Panc1 (cell line): ENCODE measurements at places on chromosomes 3 and 15. TPM values are rescaled to one million over a fixed set of nuclear protein-coding genes. Genes with fewer than 3 reads are reported as not detected.

- no peaks in the 10 kb centered on the region for H3K36me3 ChIP-seq
- no peak for DNase-seq
- H3K27me3 ChIP-seq: no peaks in the 10 kb centered on the region
- peak overlapping the region; percentile 70 for H3K27ac ChIP-seq
Observed at GRCh38 chr3:57943525-57944495, 64.4 kb upstream of the FLNB start.

DNA sequence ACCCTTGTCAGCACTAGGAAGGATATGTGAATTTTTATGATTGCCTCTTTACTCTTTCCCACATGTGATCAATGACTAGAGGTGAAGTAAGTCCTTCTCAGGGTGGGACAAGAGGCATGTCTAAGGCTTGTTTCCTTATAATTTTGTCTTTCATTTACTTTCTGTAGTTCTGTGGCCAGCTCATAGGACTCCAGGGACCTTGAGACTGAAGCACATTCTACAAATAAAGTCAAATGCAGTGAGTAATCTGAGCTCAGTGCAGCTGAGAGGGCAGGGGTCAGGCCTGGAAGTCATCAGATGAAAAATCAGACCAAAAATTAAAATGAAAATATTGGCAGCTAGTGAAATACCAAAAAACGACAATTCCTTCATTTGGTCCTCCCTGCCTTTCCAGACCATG is 424.7 kb upstream of the THBS1 start:
- H3K27ac ChIP-seq: no peak overlapping the region
- H3K36me3 ChIP-seq: no peaks in the 10 kb centered on the region
- no peak overlapping the region for H3K4me3 ChIP-seq
- no peaks in the 10 kb centered on the region for H3K27me3 ChIP-seq
- DNase-seq: no peak

- no peak for DNase-seq
- no peaks in the 10 kb centered on the region for H3K4me1 ChIP-seq
- no peak overlapping the region for H3K4me3 ChIP-seq
- H3K27me3 ChIP-seq: no peaks in the 10 kb centered on the region
Observed at GRCh38 chr3:47747558-47747957, 34.1 kb downstream of the SMARCC1 start.

- no peak overlapping the region for H3K27ac ChIP-seq
- DNase-seq: no peak
- no peaks in the 10 kb centered on the region for H3K36me3 ChIP-seq
- H3K4me3 ChIP-seq: no peak overlapping the region
Observed at GRCh38 chr15:61682891-61683735, 377.1 kb downstream of the VPS13C start.

Gene ZNF445
- total RNA-seq: 11.9 TPM

DNA sequence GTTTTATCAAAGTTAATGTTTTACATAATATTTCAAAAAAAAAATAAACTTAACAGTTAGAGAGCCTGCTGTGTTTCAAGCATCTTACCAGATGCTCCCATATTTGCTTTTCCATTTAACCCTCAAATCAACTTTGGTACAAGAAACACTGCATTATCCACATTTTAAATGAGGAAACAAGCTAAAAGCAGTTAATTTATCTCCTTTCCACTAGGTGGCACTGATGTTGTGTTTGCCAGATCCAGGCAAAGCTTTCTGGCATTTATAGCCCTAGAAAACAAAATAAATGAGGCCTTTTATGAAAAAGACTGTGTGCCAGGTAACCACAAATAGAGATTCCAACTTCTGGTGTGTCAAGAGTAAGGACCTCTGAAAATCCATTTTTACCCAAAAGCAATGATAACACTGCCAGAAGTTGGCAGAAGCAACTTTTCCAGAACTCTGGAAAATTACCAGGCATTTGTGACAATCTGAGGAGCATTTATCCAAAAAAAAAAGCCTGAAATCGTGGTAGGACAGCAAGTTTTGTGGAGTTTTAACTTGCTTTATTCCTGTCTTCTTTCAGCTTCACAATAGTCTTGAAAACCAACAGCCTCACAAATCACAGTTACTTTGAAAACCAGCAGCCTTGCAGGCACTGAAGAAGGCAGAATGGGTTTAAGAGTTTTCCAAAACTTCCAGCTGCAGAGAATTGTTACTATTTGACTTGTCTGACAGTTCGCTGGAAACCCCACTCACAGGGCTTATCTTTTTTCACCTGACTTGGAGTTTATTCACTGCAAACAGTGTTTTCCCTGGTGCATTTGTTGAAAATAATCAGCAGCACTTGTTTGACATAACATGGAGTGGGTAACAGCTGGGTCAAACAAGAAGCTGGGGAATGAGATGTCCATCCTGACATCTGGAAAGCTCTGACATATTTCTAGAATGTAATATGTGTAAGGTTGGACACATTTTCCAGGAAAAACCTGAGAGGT is 9.2 kb downstream of the FAM162A start:
- H3K27ac ChIP-seq: no peak overlapping the region
- no peaks in the 10 kb centered on the region for H3K36me3 ChIP-seq
- DNase-seq: no peak
- no peak overlapping the region for H3K4me3 ChIP-seq
- no peaks in the 10 kb centered on the region; the same call in 1 of the 2 replicates for H3K4me1 ChIP-seq

Gene CRBN
- 18.7 TPM for total RNA-seq

DNA sequence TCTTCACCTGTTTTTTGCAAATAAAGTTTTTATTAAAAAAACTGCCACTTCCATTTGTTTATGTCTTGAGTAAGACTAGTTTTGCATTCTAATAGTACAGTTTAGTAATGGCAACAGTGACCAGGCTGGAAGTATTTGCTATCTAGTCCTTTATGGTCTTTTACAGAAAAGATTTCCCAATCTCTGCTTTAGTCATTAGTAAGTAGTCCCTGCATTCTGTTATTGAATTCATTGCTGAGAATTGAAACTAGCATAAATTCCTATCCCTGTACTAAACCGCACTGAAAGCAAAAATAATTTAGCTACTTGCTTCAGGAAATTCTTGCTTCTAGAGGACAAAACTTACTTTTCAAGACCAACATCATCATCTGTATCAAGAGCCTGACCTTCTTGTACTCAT is 46.2 kb downstream of the CNTN6 start:
- no peaks in the 10 kb centered on the region for H3K36me3 ChIP-seq
- H3K4me1 ChIP-seq: no peaks in the 10 kb centered on the region
- H3K27me3 ChIP-seq: no peaks in the 10 kb centered on the region
- no peak overlapping the region for H3K27ac ChIP-seq
- H3K4me3 ChIP-seq: no peak overlapping the region
- no peak for DNase-seq

Gene FBXL2
- 12.3 TPM for total RNA-seq

Gene PRTG
- total RNA-seq: 11.4 TPM

DNA sequence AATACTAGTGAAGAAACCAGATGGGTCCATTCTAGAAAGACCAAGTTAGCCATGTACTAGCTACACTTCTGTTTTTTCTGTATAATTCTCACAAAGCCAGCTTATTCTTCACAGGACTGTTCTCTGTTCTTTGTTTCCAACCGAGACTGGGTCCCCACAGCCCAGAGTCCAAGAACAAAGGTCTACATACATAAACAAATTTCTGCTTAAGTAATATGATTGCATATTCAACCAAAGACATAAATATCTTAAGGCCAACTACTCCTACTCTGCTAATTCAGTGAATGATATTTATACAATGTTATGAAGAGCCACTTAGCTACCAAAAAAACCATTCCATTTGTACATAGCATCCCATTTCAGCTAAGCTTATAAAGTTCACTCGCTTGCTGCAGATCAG is 299.8 kb upstream of the CCDC54 start:
- no peak overlapping the region for H3K27ac ChIP-seq
- DNase-seq: no peak
- H3K27me3 ChIP-seq: no peaks in the 10 kb centered on the region
- no peak overlapping the region for H3K4me3 ChIP-seq
- no peaks in the 10 kb centered on the region for H3K4me1 ChIP-seq

- DNase-seq: no peak
- no peaks in the 10 kb centered on the region for H3K27me3 ChIP-seq
- H3K4me3 ChIP-seq: no peak overlapping the region
Observed at GRCh38 chr15:74773731-74774252, 8.1 kb upstream of the CSK start.
